Dorsolateral prefrontal cortex (tissue), 122 donors: ENCODE measurements at places on chromosomes 5 and 9.

- no peak for DNase-seq
These were observed 32.0 kb downstream of the FSD1L start for GRCh38 chr9:105479846-105480245.

DNA sequence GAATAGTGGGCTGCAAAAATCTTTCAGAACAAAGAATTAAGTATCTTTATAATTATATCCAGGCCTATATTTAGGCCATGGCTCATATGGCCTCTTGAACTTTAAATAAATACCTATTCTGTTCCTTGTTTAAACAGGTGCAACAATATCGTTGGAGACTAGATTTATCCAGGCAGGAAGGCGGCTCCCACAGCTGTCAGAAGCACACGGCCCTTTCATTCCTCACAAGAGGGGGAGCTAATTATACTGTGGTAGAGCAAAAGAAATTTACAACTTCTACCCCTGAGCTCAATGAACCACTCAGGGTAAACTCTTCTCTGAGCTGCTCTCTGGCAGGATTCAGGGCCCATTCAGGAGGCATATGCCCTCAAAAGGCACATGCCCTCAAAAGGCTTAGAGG, 31.3 kb downstream of the TMEM174 start:
- no peak for DNase-seq

DNA sequence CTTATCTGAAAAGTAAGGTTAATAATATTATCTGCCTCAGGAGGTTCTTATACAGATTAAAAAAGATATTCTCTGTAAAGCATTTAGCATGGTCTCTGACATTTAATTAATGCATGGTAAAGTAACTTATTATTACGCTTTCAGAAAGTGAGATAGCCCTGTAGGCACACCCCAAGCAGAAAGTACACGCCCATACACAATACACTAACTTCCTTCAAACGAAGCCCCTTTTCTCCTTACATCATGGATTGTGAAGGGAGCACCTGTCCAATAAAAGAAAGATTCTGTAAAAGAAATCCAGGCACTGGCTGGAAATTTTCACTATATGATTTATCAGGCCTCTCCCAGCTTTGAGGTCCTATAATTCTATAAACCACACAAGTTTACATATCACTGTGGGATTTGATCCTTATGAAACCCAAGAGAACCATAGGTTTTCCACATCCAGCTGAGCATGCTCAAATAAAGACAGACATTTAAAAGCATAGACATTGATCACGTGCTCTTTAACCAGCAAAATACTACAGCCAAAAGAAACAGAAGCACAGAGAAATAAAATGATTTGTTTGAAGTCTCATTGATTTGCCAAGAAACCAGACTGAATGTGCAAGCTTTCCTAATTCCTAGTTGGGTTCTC, 14.1 kb upstream of the NR3C1 start:
- no peak for DNase-seq

DNA sequence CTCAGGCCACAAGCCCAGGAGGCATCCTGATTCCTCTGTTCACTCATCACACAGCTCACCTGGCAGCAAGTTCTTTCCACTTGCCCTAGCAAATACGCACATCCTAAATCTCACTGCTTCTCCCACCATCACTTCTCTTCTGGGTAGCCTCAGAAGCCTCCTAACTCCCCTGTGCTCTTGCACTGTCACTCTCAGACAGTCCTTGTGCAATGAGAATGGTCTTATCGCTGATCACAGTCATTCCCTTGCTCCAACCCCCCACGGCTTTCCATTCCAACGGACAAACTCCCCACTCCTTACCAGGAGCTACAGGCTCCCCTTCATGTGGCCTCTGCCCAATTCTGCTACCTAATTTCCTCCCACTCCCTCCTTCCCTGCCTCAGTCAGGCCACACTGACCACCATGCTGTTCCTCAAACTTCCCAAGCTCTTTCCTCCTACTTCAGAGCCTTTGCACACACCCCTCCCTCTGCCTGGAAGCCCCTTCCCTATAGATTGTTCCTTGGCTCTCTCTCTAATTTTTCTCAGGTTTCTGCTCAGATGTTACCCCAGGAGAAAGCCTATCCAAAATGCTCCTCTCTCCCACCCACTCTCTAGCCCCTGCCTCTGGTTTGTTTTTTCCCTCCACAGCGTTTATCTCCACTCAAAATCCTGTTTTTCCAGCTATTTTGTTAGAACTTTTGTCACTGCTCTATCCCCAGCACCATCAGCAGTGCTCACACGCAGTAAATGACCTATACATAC, 34.1 kb upstream of the TNFAIP8 start:
- DNase-seq: no peak

- no peak for DNase-seq
These were observed 36.5 kb upstream of the ERCC6L2 start for GRCh38 chr9:95839012-95839411.

DNA sequence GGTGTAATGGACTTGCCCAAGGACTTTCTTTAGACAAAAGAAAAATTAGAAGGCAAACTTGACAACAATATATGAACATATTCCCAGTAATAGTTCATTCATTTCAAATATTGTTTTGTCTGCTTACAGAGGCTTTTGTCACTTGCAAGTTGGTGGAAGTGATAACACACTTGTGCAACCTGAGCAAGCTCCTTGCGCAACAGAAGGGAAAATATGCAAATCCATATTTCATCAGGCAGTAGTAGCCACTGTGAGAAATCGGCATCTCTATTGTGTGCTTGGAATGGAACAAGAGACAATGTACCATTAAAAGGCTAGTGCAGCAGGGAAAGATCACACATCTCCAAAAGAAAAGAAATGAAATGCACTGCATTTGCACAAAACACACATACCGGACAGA, 125.3 kb upstream of the RASEF start:
- no peak for DNase-seq

GRCh38 chr5:1342268-1342667, 2.6 kb downstream of the CLPTM1L start:
- no peak for DNase-seq

DNA sequence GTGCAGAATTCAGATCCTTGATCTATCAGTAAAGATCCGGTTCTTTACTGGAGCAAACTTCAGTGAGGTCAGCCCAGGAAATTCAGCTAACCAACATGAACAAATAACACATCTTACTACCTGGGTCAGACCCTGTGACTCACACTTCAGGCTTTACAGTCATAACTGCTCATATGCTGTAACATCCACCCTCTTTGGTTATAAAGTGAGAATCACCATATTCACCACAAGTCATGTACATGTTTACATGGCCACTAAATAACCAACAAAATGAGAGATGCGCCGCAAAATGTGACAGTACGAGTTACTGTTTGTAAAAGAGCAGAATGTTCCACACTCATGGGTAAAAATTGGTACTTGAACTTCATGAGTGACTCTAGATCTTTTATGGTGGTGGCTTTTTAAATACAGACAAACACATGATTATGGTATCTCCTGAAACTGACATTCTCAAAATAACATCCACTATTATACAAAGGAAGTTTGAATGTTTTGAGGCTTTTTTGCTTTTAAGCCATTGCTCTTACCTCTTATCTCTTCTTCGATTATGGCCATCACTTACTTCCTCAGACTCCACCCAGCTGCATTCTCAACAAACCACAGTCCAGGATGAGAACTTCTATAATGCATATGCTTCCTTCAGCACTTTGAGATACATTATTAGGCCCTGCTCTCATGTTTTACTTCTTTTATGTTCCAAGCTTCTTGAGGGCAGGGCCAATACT, 516.6 kb downstream of the RAB3C start:
- no peak for DNase-seq

DNA sequence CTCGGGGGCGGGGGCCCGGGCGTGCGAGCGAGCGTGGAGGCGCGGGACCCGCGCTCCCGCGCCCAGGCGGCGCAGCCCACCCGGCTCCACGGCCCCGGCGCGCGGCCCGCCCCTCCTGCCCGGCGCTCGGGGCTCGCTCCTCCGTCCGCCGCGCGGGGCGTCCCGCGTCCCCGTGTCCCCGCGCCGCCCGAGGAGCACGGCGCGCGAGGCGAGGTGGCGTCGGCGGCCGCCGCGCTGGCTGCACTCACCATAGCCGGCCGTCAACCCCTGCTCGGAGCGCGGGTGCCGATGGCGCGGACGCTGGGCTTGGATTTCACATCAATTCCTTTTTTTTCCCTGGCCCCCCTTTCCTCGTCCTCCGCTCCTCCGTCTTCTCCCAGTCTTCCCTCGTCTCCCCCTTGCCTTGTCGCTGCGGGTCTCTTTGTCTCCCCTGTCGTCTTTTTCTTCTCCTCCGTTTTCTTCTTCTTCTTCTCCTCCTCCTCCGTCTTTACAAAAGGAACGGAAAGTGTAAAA, 494 bp downstream of the PTCH1 start:
- no peak for DNase-seq

DNA sequence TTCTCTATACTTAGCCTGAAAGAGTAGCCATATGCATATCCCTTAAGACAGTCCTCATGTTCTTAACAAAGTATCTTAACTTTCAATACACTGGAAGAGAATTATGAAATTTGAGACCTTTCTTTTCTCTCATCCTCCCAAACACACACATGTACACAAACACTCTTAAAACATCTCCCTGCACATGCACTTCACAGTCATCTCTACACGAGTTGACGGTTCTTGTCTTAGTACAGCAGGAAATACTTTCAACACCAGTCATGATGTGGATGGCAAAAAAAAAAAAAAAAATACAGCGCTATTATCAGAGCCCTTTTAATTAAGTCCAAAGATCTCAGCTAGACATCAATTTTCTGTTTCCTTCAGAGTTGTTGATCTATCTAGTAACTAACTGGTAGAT, 43.6 kb upstream of the PCSK1 start:
- DNase-seq: no peak

DNA sequence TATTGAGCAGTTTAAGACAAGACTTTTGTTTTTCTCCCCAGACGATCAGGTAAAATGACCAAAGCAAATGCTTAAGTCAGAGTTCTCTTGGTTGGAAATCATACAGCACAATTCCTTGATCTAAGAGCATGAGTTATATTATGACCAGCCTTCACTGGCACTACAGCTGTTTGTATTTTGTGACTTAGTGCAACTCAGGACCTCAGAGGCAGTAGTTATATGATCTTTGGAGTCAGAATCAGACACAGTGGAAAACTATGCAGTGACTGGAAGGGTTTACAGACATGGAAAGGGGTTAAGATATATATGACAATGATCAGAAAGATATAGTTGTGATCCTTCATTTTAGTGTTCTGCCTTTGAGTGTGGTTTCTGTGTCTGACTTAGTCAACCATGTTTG, 24.3 kb downstream of the RAD23B start:
- no peak for DNase-seq

- DNase-seq: no peak
These were observed 53.9 kb downstream of the KCNN2 start for GRCh38 chr5:114415760-114416159.

DNA sequence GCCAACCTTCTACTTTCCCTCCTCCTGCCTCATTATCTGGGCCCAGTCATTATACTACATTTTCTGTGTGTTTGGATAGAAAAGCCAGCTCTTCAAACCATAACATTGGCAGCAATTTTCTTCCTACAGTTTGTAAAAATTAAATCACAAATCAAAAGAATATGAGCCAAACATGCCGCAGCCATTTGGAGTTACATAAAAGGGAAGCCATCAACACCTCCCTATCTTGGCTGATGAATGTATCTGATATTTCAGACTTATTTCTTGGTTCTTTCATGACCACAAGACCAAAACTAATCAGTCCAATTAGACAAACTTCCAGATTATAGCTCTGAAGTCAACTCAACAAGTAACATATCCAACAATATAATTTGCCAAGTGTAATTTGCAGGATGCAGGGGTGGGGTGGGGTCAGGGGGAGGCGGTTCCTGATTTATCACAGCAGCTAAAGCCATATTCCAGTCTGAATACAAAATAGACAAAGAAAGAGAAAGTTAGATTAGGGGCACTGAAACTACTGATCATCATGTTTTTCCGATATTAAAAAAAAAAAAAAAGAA, 89.4 kb upstream of the CNTLN start:
- DNase-seq: no peak

DNA sequence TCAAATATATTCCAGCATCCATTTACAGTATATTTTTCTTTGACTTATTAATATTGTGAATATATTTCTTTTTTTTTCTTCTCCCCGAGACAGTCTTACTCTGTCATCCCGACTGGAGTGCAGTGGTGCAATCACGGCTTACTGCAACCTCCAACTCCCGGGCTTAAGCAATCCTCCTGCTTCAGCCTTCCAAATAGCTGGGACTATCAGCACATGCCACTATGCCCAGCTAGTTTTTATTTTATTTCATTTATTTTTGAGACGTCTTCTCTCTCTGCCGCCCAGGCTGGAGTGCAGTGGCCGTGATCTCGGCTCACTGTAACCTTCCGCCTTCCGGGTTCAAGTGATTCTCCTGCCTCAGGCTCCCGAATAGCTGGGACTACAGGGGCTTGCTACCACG, 7.4 kb upstream of the GLIPR2 start:
- DNase-seq: no peak

DNA sequence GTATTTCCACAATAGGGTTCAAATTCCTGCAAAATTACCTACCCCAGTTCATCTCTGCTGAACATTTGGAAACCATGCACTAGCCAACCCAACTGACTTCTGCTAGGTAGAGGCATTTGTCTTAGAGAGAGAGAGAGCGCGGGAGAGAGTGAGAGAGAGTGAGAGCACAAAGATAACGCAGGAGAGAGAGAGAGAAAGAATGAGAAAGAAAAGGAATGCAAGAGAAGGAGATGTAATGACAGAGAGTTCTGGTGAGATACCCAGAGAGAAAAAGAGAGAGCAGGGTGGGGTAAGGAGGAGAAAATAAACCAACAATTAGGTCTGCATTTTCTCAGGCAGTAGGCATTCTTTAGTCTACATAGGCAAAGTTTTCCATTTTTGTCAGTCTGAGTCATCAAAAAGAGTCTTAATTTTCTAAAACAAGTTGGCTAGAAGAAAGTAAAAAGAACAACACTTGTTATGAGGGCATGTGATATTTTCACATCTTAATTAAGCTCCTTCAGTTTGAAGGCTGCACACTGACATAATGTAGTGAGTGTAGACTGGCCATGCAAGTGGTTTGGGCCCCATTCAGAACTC, 98.2 kb downstream of the MAP1B start:
- DNase-seq: no peak

DNA sequence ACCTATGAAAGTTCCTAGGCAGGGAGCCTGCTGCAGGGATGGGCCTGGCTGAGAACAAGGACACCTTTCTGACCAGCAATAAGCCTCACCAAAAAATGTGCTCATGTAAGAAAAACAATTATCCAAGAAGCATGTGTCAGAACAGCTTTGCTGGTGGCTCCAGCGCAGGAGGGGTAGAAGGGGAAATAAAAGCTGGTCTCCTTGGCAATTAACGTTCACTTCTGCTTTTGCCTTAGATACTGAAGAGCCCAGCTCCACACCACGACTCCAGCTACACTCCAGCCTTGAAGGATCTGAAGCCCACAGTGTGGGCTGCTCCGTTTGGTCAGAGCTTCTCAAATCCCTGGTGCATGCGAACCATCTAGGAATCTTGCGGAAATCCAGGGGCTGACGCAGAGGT, 107.6 kb upstream of the PHYKPL start:
- no peak for DNase-seq

DNA sequence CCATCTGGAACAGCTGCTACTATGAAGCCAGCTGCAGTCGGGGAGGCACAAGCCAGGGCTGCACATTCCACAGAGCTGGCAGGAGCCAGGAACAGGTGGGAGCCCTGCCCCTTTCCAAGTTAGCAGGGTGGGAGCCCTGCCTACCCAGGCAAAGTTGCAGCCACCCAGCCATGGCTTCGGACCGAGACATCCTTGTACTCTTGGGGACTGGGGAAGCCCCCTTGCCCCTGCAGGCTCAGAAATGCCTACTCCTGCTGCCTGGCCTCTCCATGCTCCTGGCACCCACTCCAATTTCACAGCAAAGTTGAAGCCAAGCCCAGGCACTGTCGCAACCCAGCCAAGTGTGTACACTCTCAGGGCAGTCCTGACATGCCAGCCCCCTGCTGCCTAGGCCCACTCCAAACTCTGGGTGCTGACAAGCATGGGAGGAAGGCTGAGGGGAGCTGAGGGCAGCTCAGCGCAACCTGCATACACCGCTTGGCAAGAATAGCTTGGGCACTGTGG, 165.1 kb downstream of the RNF180 start:
- no peak for DNase-seq
